ENCODE measurements at places on chromosomes 3 and 15.
A peak's percentile ranks its signal among the peaks of the same experiment; 100 is the strongest.

DNA sequence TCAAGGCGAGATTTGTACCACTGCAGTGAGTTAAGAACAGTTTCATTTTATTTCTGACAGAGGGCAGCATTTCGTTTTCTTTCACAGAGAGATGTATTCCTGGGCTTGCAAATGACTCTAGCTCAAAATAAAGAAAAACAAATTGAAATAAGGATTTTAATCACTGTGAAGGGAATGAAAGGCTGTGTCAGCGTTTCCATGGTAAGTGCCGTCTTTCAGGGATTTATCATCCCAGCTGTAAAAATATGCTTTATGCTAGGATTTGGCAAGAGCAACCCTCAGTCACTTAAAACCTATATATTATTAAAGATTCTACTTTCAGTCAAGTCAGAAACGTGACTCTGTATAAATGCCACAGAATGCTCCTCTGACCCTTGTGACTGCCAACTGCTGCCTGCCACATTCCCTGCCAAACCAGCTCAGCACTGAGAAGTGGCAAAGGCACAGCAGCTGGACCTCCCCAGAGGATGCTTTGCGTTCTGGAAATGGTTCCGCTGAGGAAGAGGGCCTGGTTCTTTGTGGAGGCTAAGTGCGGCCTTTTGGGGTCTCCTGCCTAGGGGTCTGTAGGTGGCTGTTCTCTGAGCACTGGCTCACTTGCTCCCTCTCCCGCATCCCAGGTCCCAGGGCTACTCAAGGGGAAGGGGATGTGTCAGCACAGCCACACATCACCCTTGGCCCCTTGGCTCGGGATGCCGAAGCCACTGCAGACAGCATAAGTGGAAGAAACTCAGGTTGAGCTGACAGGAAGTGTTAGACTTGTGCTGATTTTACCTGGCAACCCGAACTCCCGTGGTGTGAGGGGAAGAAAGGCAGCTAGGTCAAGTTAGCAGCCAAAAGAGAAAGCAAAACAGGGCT lies 56.6 kb upstream of the POMGNT2 start:
- no peak for DNase-seq

DNA sequence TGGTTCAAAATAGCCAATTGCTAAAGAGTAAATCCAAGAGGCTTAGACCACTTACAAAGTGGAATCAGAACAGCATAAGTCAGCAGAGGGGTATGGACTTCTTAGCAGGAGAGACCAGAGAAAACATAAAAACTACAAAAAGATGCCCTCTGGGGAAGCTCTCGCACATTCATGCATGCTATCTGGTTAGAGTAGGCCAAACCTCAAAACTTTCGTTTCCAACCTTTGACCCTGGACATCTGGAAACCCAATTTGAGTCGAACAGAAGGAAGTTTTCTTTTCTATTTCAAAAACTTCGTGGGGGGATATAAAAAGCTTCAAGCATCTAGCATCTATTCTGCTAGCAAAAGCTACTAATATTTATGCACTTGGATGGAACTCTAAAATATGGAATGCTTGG lies 523.9 kb upstream of the AGTR1 start:
- no peak for DNase-seq

DNA sequence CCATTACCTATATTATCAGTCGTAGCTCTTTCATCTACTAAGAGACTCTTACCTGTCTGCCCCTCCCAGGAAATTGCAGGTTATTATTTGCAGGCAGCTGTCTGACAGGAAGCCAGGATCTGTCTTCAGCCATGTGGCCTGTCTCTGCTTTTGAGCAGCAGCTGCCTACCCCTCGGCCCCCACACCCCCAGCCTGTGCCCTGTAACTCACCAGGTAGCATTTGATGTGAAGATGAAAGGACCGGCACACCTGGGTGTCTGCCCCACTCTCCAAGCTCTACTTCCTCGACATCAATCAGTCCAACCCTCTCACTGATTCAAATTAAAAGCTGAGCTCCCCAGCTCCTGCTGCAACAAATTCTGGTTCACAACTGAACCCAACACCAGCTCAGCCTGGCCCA lies 197.2 kb upstream of the CTNNB1 start:
- no peak for DNase-seq

GRCh38 chr3:126923423-126923822 lies 59.5 kb upstream of the PLXNA1 start:
- DNase-seq, result no peak

- DNase-seq, result no peak
Measured at GRCh38 chr3:126985132-126985985, 2.4 kb downstream of the PLXNA1 start.

GRCh38 chr3:161894657-161895056 lies 398.0 kb downstream of the OTOL1 start:
- no peak for DNase-seq

GRCh38 chr15:64619880-64620839 lies 155.2 kb downstream of the RBPMS2 start:
- DNase-seq, result no peak

- no peak for DNase-seq
Measured at GRCh38 chr15:77015646-77016320, 20.9 kb downstream of the PSTPIP1 start.

DNA sequence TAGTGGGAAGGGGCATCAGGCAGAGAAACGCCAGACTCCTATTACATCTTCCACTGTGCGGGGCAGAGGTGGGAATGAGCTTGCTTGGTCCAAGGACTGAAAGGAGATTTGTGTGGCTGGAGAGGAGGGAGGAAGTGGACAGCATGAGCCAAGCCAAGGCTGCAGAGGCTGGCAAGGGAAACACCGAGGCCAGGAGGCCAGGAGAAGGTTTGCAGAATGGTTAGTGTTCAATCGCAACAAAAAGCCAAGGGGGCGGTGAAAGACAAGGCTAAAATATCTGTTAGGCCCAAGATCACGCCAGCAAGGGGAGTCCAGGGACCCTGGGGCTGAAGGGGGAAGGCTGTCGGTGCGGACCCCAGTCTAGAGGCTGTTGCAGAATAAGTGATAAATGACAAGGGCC lies 75.8 kb downstream of the CPN2 start:
- DNase-seq, result no peak

DNA sequence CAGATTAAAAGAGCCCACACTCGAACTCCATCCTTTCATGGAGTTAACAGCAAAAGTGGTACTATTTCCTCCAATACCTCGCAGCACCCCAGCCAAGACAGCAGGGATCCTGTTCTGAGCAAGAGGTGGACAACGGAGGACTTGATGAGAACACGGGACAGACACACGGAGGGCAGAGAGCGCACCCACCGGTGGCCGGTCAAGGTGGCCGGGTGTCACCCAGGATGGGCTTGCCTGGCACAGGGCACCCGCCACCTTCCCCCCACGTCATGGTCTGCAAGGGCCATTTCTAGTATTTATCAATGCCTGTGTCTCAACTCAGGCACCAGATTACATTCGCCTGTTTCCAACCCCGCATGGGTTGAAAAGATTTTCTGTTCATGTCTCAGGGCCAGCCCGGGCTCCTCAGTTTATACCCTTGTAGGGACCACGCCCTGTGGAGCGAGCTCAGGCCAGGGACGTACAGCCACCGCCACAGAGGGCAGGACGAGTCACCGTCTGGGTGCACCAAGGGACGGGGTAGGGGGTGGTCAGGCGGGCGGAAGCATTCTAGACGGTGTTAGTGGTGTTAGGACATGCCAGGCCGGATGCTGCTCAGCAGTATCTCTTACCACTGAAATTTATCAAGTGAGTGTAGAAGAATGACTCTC lies 64.2 kb downstream of the CYFIP1 start:
- no peak for DNase-seq

DNA sequence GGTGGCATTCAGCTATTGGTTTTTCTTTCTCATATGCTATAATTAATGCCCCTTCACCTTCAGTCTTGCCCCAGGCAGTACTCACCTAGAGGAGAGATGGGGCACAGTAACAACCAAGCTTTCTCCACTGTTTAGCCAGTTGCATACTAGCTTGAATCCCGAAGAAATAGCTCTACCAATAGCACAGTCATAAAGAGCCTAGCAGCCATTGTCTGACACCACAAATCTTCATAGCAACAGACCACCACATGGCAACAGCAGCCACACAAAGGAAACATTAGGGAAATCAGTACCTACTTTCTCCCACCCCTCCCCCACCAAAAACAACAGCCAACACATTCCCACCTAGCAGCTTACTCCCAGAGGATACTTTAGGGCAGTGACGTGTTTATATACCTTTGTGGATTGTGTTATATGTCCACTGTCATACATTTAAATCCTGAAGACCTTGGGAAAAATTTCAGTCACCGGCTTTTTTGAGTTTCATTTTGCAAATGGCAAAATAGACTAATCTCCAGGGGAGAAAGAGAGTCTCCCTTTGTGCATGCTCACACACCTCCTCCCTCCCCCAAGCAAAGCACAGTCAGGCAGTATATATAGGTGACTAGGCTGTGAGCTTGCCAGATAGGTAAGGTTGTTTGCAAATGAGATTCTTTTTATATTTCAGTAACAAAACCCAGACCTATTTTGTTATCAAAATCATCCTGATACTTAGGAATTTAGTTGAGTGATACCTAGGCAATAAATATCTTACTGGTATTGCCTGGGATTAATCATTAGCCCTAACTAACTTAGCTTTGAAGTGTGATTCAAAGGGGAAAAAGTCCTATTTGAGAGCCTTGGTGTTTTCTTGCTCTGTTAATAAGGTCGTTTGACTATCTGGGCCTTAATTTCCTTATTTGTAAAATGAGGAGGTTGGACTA lies 140.6 kb downstream of the RBPMS2 start:
- peak; percentile 42 for DNase-seq

DNA sequence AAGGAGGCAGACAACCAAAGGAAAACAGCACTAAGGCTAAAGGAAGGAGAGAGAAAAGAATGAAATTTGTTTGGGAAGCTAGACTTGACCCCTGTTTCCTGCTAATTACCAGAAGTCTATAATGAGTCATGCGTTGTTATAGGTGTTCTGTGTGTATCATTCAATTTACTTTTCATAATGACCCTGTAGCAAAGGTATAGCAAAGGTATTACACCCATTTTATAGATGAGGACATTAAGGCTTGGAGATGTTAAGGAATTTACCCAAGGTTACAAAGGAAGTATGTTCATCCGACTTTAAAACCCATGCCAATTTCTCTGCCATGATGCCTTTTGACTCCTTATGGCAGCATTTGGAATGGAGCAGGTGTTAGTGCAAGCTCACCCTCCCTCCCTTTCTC lies 54.9 kb downstream of the RAP2B start:
- no peak for DNase-seq

All from stimulated activated CD8-positive, alpha-beta memory T cell treated with anti-CD3 and anti-CD28 coated beads, Interleukin-15, amount 100 ng/mL, for 48 hours (primary cell).